Right renal pelvis (tissue), 4 donors: ENCODE measurements at places on chromosomes 3 and 15.

DNA sequence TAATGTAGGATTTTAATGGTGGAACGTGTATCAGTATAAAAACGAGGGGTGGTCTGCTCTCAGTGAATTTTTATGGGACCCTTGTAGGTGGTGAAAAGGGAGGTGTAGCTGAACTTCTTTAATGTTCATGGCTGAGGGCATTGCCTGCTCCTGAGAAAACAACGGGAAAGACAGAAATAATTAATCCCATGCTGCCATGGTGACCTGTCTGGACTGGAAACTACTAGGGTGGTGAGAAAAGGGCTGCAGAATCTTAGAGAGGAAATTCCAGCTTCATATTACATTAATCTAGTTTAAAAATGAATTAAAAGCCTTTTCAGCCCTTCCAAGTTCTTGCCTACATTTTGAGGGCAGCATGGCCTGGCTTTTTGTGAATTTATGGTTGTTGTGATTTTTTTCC lies 47.6 kb downstream of the ZBTB38 start:
- no peak for DNase-seq

- DNase-seq: no peak
Measured at GRCh38 chr3:138220788-138221187, 33.7 kb downstream of the ARMC8 start.

DNA sequence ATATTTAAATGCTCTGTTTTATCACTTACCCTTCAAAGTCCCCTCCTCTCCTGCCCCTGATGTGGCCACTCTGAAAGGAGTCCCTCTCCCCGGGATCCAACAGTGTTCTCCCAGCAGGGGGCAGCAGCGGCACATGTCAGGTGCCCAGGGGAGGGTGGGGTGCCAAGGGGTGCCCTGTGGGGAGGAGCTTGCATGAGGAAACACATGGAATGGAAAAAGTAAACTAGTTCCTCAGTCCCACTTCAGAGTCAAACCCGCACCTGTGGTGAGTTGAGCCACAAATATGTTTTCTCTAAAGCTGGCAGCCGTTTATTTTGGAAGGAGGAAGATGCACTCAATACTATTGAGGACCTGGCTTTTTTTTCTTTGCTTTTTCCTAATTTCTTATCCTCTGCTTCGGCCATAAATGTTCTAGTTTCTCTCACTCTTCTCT lies 30.1 kb upstream of the NRROS start:
- peak; percentile 58 for DNase-seq

DNA sequence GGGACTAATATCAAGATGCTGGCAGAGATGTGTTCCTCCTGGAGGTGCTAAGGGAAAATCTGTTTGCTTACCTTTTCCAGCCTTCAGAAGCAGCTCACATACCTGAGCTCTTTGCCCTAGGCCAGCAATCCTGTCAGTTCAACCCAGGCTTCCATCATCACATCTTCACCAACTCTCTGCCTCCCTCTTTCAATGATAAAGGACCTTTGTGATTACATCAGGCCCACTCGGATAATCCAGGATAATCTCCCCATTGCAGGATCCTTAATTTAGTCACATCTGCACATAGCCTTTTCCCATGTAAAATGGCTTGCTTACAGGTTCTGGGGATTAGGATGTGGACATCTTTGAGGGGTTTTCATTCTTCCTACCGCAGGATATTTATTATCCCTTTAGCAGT lies 58.3 kb downstream of the NSUN3 start:
- DNase-seq: no peak

DNA sequence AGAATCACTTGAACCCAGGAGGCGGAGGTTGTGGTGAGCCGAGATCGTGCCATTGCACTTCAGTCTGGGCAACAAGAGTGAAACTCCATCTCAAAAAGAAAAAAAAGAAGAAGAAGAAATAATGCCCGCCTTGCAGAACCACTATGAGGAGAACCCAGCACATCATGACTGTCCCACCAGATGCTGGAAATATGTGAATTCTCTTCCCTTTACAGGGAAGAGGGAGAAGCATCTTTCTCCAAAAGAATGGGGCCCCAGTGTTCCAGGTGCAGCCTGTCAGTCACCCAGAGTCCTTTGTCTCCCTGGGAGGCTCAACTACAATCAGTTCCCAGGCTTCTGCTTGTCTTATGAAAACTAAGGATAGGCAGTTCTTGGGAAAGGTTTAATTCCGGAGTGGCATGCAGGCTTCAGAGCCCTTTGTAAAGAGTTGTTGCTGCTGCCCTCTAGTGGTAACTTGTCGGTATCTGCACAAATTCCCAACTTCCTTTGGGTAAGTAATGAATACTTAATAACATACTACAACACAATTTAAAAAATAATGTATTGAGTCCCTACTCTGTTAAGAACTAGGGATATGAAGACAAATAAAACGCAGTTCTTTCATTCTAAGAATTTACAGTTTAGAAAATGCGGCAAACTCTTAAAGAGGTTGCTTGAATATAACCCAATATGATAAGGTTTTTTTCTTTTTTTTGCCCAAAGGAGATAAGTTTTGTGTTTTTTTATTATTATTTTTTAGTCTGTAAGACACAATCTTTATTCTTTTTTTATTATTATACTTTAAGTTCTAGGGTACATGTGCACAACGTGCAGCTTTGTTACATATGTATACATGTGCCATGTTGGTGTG lies 18.6 kb upstream of the TICRR start:
- DNase-seq: peak; percentile 58

GRCh38 chr15:77874063-77874462 lies 203.4 kb downstream of the TBC1D2B start:
- no peak for DNase-seq

- DNase-seq: no peak
Measured at GRCh38 chr3:195904368-195904767, 4.0 kb downstream of the TNK2 start.

DNA sequence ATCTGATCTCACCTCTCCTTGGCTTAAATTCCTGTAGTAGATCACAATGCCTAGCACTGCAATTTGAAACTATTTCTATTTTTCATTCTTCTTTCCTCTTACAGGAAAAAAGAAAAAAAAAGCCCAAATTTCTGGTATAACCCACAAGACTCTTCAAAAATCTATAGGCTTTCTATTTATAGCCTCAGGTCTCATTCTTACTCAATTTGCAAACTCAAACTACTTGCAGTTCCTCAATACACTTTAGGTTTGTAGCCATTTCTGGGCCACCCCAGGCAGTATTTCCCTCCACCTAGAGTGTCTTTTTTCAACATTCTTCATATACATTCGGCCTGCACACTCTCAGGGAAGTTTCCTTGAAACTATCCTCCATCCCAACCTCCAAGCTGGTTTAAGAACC lies 169.0 kb downstream of the TBC1D5 start:
- DNase-seq: no peak

DNA sequence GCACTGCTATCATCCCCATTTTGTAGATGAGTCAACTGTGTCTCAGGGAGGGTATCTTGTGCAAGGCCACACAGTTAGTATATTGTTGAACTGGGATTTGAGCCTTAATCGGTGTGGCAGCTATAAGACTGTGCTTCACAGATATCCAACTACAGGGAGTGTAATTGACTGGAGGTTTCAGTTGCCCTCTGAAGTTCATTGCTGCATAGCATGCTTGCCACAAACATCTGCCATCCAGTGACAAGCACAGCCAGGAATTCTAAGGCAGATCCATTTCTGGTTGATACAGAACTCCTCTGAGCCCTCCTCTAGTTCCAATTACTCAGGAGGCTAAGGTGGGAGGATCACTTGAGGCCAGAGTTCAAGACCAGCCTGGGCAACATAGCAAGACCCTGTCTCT lies 16.4 kb downstream of the FSD2 start:
- DNase-seq: no peak

DNA sequence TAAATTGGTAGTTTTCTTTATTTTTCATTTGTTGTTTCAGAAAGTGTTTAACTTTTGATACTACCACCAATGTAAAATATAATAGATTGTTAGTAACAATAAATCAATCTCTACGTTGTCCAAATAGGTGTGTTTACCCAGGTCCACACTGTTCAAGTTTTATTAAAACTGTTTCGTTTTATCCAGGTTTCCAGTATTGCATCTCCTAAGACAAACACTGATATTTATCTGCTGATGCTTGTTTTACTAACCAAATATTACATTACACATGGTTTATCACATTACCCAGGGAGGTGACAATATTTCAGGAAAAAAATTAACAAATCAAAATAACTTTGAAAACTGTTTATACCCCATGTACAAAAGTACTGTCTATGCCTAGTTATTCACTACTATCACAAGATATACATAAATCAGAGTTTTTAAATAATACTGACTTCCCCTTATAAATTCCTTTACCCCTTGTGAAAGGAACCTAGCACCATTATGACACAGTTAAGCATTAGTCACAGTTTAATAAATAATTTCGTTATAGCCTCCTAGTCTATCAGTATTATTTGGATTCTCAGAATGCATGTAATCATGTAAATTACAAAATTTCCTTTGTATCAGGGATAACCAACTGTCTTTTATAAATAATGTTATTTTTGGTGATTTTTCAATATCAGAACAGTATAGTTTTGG lies 205.3 kb downstream of the ZBTB20 start:
- DNase-seq: no peak

GRCh38 chr3:11641316-11641682 lies 2.4 kb downstream of the VGLL4 start:
- DNase-seq: no peak

GRCh38 chr3:175287361-175287963 lies 428.3 kb downstream of the NAALADL2 start:
- DNase-seq: no peak
